ENCODE measurements at places on chromosomes 3 and 15. TPM values are rescaled to one million over a fixed set of nuclear protein-coding genes. Genes with fewer than 3 reads are reported as not detected.

- peak; percentile 34 for DNase-seq
These were observed 16.8 kb upstream of the MCCC1 start for GRCh38 chr3:183116025-183116614.

DNA sequence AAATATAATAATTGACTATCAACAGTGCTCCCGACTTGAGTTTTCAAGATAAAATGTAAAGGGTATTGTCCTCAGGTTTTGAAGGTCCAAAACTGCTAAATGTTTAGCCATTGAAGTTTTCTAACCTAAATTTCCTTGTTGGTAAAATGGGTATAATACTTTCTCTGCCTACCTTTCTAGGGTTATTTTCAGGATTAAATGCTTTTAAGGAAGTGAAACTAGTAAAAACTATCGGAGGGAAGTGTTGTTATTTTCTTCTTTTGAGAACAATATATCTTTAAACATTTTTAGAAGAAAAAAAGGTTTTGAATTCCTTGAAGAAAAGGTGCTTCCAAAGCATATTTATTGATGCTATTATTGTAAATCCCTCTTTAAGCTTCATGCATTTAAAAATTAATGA lies 67.3 kb downstream of the FILIP1L start:
- DNase-seq: no peak

DNA sequence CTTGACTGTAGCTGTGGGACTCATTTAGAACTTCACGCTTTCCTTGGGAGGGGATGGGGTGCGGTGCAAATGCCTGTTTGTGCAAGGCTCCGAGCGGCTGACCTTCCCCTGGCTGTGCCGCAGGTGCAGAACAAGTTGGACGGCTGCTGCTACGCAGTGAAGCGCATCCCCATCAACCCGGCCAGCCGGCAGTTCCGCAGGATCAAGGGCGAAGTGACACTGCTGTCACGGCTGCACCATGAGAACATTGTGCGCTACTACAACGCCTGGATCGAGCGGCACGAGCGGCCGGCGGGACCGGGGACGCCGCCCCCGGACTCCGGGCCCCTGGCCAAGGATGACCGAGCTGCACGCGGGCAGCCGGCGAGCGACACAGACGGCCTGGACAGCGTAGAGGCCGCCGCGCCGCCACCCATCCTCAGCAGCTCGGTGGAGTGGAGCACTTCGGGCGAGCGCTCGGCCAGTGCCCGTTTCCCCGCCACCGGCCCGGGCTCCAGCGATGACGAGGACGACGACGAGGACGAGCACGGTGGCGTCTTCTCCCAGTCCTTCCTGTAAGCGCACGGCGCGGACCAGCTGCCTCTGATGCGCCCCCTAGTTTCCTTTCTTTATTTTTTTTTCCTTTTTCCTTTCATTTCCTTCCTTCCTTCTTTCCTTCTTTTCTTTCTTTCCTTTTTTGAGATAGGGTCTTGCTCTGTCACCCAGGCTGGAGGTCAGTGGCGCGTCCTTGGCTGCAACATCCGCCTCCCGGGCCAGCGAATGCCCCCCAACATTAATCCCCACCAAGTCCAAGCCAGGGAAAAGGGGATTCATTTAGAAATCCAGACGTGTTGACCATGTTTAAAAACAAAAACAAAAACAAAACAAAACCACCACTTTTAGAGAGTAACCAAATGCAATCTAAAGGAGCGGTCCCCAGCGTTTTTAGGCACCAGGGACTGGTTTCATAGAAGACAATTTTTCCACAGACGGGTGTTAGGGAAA lies 42.7 kb downstream of the EIF2AK4 start:
- peak; percentile 82 for DNase-seq

- no peak for DNase-seq
These were observed 44.0 kb downstream of the CHSY1 start for GRCh38 chr15:101207867-101208288.

DNA sequence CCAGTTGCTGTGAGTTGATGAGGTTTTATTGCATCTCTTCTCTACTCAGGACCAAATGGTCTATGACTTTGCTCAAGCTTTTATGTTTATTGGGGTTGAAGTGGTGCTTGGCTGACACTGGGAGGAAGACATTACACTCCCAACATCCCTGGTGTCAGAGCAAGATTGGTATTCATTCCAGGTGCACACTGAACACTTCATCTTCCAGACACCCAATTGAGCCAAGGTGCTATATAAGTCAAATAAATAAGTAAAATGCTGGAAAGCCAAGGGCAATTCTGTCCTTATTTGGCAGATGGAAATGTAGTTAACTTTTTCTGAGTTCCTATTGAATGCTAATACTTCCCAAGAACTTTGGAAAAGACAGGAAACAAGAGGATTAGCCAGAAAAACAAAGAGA lies 53.2 kb upstream of the CDV3 start:
- DNase-seq: no peak

DNA sequence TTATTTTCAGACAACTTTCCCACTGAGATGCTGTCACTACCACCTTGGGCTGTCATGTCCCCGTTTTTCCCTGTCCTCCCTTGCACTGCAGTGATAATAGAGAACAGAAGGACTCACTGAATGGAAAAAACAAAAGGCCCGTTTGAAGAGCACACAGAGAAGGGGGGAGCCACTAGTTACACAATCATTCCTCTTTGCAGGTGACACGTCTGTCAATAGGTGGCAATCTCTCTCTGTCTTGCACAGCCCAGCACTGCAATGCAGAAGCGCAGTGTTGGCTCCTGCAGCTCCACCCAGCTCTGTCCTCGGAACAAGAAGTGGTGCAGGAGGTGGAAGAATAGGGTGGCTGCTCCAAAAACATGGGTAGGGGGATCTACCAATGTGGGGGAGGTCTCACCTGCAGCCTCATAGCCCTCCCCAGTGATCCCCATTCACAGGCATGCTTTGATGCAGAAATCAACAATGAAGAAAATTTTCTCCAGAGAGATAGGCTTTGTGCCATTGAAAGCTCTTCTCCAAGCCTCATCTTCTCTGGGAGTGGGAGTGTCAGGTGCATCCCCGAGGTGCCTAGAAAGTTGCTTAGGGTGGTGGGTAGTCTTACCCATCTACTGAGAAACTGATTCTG lies 31.8 kb downstream of the FSTL1 start:
- DNase-seq: peak; percentile 73

GRCh38 chr3:37662785-37663184 lies 198.9 kb upstream of the CTDSPL start:
- DNase-seq: no peak

GRCh38 chr3:136022529-136023263 lies 57.2 kb downstream of the PPP2R3A start:
- DNase-seq: no peak

- no peak for DNase-seq
These were observed 1348.2 kb upstream of the ALCAM start for GRCh38 chr3:104018541-104018940.

DNA sequence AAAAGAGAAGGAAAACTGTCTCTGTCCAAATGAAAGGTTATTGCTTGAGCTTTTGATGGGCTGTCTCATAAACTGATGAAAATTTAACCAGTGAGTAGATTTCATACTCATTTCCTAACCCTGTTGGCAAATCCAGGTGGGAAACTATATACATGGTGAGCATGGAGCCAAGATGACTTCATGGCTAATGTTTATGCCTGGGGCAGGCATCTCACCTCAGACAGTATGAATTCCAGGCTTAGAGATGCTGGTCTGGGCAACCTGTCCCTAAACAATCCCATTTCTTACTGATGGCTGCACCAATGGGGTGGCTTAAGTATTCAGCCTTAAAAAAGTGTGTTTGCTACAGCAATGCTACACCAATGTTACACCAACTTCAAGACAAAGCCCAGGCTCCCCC lies 58.1 kb downstream of the SLTM start:
- DNase-seq: no peak

DNA sequence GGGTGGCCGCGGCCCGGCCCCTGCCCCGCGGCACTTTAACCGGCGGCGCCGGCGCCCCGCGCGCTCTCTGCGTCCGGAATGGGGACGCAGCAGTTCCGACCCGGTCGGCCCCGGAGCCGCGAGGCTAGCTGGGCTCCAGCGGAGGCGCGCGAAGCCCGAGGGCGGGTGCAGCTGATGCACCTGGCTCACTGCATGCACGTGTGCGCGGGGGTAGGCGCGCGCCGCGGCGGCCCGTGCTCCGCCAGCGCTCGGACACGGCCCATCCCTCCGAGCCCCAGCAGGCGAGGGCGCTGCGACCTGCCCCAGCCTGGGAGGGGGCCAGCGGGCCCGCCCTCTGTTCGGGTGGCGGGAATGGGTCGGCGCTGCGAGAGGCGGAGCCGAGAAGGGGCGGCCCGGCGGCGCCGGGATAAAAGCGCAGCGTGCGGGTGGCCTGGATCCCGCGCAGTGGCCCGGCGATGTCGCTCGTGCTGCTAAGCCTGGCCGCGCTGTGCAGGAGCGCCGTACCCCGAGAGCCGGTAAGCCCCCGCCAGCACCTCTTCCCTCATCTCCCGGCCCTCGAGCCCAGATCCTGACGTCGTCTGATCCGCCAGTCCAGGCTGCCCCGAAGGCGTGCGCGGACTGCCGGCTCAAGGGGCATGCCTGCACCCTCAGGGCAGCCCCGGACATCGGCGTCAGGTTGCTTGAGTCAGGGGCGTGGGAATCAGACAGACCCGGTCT lies at the start of the genes CHDH and IL17RB:
TSS of gene CHDH (minus strand) at position 286 of the 717 bp plus-strand sequence. CDS start 22,411 bp downstream, outside the sequence.
TSS of gene IL17RB (plus strand) at position 435 of the 717 bp plus-strand sequence. CDS start at position 456, 21 bp downstream.
- peak; percentile 83 for DNase-seq

DNA sequence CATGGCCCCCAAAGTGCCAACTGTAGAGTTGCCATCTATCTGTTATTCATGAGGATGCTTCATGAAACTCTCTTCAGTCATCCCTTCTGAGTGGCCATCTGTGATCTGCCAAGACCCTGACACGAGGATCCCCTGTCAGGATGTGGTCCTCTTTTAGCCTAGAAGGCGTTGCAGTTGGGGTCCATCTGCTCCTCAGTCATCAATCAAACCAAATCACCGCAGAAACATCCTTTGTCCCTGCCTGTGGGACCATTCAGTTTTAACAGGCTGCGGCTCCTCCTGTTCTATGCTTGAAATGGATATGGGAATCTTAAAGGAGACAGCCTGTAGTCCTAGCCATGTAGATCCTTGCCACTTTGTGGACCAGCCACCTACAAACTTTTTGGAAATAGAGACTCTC lies 5.9 kb upstream of the RPS27L start:
- DNase-seq: no peak

DNA sequence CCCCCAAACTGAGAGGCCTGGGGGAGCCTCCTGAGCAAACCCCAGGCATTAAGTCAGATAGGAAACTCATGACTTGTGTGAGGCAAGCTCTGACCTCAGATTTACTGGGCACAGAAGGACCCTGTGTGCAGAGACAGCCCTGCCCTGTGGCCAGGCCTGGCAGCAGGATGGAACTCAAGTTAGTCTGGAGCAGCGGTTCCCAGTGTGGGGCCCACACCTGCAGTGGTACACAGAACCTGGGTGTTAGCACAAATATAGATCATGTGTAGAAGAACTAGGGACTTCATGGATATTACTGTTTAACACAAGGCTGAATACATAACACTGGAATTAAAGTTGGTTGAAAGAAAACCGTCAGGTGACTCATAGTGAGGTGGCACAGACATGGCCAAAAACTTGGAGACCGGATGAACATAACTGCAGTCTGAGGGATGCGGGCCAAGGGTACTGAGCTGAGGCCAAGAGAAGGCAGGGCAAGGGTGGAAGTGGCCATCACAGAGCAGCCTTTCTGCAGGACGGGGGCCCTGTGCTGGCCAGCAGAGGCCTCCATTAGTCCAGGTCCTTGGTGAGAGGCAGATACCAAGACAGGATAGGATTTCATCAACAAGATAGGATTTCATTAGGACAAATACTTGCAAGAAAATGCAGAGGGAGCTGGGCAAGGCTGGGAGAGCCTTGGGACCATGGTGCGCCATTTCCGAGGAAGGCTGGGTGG lies 40.9 kb downstream of the IRAK2 start:
- DNase-seq: no peak

- no peak for DNase-seq
These were observed 209.6 kb downstream of the TJP1 start for GRCh38 chr15:29612701-29613100.

GRCh38 chr3:20246662-20247061 lies 60.7 kb upstream of the SGO1 start:
- no peak for DNase-seq

DNA sequence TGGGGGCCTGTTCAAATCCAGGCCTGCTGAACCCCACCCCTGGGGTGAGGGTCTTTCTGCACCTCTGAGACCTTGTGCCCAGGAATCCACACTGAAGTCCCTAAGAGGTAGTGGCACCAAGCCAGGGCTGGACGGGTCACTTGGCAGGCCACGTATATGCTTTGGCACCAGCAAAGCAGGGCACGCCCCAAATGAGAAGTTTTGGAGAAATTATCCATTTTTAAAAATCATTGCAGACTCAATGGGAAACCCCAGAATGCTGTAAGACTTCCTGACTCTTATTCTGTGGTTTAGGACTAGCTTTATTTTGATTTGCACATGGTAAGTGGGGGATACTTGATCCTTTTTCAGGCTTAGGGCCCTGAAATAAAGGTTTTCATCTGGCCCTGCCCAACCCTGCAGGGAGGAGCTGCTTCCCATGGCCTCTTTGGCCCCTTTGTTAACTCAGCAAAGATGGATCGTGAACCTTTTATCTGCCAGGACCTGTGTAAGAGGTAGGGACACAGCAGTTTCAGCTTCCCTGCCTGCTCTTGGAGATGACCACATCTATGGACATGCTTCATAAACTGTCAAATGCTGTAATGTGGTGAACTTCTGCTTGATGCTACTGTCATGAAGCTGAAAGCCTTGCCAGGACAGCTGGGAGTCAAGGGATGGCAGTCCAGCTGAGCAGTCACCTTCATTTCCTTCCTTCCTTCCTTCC lies 88.0 kb downstream of the HMG20A start:
- DNase-seq: peak; percentile 76

DNA sequence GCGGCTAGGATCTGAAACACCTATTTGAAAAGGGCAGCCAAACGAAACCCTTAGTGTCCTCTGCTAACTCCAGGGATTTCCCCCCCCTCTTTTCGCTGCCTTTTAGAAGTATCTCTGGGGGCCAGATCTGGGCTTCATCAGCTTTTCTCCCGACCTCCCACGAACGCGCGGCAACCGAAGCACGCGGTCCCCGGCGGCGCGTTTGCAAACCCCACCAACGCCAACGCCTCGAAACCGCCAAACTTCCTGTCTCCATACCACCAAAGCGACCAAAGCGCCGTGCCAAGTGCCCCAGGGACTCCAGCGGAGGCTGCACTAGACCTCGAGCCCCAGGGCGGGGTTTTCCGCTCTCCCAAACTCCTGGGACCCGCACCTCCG lies 155.8 kb upstream of the FRMD4B start:
- peak; percentile 56 for DNase-seq

GRCh38 chr3:74646094-74646493 lies 31.6 kb upstream of the CNTN3 start:
- no peak for DNase-seq

GRCh38 chr3:64489361-64490044 lies 198.3 kb downstream of the ADAMTS9 start:
- peak; percentile 30 for DNase-seq

Gene PIF1
- total RNA-seq: 0.42 TPM

Gene ERC2
- total RNA-seq: 0.94 TPM

Gene EAF2
- 3.5 TPM for total RNA-seq

Gene PHC3
- 48.8 TPM for total RNA-seq

Gene ONECUT1
- not detected for total RNA-seq

Gene CPEB1
- 0.72 TPM for total RNA-seq

Gene TMIE
- 0.74 TPM for total RNA-seq

Gene CCDC9B
- 169 TPM for total RNA-seq

Gene UCN2
- 0.17 TPM for total RNA-seq

Gene CELF6
- 1.5 TPM for total RNA-seq

Gene SPCS1
- 84.1 TPM for total RNA-seq

Gene FAM174B
- 12.6 TPM for total RNA-seq
